ENCODE measurements at places on chromosomes 1 and 21.

- no peak for DNase-seq
Measured at GRCh38 chr1:182668521-182669054, 15.8 kb downstream of the RGS8 start.

GRCh38 chr1:165053351-165053750 is 303.2 kb downstream of the LMX1A start:
- no peak for DNase-seq

DNA sequence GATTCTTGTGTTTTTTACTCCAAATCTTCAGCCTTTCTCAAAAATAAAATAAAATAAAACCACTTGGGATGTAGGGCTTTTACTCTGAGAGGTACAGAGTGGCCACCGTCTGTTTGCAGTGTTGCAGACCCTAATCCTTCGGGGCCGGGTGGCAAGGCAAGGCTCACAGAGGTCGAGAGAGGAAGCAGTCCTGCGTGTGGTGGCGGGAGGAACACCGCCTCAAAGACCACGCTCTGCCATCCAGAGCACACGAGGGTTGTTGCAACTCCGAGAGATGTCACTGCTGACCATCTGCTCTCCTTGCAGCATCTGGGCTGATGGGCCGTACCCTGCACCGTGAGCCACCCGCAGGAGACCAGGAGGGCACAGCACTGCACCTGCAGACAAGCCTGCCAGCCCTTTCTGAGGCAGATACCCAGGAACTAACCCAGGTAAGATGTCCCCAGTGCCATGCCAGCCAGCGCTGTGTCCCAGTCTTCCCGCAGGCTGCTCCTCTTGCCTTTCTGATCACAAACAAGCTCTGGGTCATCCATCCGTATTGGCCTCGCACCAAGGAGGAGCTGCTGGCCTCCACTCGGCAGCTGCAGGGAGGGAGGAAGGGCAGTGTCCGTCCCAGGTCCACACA is 31.5 kb downstream of the SNAP47 start:
- no peak for DNase-seq

DNA sequence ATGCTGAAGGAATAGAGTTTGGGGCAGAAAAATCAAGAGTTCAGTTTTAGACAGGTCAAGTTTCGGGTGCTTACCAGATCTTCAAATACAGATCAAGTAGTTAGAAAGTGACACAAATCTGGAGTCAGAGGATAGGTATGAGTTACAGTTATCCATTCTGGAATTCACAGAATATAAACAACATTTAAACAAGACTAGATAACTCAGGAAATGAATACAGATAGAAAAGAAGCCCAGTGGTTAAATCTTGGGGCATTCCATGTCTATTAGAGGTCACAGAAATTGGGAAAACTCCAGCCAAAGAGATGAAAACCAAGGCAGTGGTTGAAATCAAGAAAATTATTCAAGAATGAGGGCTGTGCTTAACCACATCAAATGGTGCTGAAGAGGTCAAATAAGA is 187.0 kb upstream of the HP1BP3 start:
- DNase-seq = no peak

- no peak for DNase-seq
Measured at GRCh38 chr1:230073371-230074035, 6.5 kb downstream of the GALNT2 start.

DNA sequence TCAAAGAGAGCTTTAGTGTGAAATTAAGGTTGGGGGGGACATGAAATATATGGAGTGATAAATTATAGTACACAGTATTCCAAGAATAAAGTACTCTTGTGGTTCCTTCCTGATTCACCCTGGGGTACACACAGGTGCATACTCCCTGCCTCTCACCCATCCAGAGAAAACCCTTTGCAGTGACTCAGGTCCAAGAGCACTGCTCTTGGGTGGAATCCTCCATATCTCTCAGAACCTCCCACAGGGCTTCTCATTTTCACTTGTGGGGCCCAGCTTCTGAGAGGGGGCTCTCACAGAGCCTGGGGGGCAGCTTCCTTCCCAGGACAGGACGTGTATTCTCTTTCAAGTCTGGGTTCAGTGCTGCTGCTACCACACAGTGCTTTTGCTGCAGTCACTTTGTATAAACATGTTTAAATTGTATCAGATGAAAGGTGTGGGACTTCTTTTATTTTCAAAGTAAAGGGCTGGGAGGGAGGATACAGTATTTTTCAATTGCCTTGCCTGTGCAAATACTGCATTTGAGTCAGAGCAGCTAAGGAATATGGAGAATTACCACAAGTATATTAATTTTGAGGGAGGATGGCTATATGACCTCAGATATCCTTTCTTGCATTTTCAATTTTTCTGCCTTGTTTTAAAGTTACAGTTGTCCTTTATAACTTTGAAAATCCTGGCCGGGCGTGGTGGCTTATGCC is 24.9 kb upstream of the BMP8A start:
- no peak for DNase-seq

- no peak for DNase-seq
Measured at GRCh38 chr1:33152685-33153432, 29.0 kb downstream of the TRIM62 start.

- no peak for DNase-seq
Measured at GRCh38 chr1:154176337-154176736, 15.6 kb downstream of the TPM3 start.

DNA sequence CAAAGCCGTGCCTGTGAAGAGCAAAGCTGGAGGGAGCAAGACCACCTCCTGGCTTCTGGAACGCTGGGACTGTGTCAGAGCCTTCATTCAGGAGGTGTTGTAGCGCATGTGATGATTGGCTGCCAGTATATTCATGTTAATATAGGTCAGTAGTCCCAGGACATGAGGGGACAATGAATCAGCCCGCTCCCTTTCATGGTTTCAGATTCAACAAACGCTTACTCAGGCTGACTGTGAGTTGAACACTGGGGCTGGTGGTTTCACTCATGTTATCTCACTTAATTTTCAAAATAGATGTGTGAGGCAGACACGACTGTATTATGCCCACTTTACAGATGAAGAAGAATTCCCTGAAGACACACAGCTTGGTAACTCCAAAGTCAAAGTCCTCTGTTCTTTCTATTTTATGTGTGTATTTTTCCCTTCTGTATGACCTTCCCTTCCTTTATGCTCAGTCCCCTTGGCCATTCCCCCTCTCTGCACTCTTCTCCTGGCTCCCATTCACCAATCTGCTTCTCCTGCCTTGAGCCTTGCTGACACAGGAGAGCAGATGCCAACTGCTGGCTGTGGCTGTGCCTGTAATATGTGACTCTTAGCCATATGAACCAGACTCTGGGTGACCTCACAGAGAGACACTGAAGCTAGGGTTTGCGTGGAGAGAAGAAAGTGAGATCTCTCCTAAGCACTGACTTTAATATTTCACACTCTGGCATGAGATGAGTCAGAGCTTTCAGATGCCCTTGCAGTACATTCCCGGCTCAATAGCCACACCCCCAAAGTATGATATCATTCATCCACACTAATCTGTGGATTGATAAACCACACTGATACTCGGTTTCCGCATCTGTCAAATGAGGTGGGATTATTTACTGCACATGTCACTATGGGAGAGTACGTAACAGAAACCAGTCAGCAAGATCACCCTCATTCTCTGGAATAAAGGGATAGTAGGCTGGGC is 31.4 kb upstream of the KIRREL1 start:
- no peak for DNase-seq

DNA sequence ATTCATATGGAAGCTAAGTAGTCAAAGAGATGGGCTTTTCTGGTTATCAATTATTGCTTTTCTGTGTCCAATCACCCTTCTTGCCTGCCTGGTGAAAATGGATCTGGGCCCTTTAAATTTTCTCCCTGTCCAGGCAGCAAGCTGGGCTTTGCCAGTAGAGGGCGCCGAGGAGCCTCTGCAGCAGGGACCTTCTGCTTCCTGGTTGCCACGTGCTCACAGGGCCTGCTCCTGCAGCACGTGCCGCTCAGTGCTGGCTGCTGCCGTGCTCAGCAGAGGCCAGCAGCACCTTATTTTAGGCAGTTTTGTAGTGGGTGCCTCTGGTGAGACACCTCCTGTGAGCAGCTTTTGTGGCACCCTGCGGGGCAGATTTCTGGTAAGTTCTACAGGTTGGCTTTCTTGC is 4.0 kb downstream of the ACTL8 start:
- no peak for DNase-seq

DNA sequence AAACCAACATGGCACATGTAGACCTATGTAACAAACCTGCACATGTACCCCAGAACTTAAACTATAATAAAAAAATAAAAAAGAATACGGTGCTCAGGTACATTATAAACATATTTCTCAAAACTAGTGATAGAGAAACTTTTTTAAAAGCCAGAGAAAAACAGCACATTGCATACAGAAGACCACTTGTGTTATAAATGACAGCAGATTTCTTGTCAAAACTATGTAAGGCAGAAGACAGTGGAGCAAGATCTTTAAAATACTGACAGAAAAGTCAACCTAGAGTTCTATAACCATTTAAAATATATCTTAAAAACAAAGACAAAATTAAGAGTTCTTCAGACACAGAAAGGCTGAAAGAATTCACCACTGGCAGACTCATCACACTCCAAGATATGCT is 144.7 kb downstream of the NEGR1 start:
- no peak for DNase-seq

- no peak for DNase-seq
Measured at GRCh38 chr1:67431869-67432578, 1.8 kb upstream of the SERBP1 start.

- DNase-seq = no peak
Measured at GRCh38 chr1:152451254-152451653, 37.2 kb upstream of the CRNN start.

DNA sequence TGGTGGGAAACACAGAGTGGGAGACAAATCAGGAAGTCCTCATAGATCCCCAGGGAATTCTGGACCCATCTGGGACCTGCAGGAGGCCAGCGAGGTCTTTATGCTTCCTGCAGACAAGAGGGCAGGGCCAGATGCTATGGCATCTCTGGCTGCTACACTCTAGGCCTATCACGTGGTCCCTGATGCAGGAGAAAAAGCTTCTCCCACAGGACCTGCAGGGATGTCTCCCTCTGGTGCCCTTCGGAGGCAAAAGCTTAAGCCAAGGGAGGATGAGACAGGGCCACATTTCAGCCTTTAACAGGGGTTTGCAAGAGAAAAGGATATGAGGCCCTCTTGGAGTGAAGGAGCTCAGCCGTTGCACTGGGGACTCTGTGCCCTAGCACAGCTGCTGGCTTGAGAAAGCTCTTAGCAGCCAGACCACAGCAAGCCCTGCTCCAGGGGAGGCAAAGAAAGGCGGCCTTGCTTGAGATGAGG is 243.0 kb downstream of the C1orf94 start:
- DNase-seq = no peak

Data from stimulated activated CD4-positive, alpha-beta T cell treated with anti-CD3 and anti-CD28 coated beads, TNF-alpha, amount 100 ng/mL, for 4 hours (primary cell).